ENCODE measurements at places on chromosomes 7 and 10.

GRCh38 chr10:24814568-24815313 lies 91.1 kb upstream of the ARHGAP21 start:
- no peak for DNase-seq

DNA sequence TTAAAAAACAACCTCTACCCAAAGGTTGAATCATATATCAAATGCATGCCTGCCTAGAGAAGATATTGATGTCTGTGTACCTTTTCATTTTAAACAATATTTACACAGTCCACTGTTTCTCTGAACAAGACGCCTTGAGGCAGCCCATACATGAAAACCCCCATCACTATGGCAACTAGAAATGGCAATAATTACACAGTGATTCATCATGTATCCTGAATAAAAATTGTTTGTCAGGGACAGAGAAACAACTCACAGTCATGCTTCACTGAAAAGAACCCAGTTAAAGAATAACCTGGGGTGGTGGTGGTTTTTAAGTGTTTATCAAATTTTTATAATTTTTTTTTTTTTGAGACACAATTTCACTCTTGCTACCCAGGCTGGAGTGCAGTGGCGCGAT lies 19.7 kb downstream of the DNAJC12 start:
- DNase-seq, result no peak

DNA sequence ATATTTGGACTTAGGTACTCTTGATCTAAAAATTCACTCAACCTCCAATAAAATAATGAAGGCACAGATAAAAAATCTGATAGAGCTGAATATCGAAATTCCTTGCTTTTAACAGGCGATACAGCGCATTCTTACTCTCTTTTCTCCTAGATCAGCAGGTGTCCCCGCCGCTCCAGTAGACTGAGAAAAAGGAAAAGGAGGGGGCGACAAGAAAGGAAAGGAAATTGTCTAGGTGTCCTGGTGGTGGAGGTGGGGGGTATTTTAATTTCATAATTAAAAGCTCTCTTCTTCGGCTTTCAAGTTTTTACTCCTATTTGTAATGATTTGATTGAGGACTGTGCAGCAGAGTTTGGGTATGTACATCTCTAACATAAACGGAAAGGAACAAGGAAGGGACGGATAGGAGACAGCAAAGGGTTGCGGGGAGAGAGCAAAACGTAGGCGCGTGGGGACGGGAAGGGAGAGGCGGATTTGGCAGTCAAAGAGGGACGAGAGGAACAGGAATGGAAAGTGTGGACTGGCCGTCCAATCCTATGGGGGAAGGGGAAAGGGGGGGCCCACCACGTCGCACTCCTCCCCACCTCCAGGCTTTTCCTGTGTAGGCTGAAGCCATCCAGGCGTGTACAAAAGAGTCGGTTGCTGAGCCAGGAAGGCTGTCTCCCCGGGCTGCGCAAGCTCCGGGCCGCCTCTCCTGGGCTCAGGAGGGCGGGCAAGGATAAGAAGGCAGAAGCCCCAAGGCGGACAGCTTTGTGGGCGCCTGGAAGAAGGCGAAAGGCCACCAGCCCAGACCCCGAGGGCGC lies 875 bp upstream of the HECTD2 start:
- peak; percentile 91 for DNase-seq

- DNase-seq, result no peak
Observed at GRCh38 chr10:80196950-80197315, 8.4 kb downstream of the ANXA11 start.

- DNase-seq, result no peak
Observed at GRCh38 chr10:62618054-62618453, 186.5 kb upstream of the ADO start.
